ENCODE measurements at places on chromosomes 4 and X.

GRCh38 chrX:38929966-38930421, 128.7 kb downstream of the MID1IP1 start:
- DNase-seq, result peak; percentile 77

GRCh38 chr4:107721436-107722100, 1.5 kb upstream of the PAPSS1 start:
- no peak for DNase-seq

GRCh38 chr4:39846705-39847104, 131.0 kb downstream of the PDS5A start:
- DNase-seq, result no peak

DNA sequence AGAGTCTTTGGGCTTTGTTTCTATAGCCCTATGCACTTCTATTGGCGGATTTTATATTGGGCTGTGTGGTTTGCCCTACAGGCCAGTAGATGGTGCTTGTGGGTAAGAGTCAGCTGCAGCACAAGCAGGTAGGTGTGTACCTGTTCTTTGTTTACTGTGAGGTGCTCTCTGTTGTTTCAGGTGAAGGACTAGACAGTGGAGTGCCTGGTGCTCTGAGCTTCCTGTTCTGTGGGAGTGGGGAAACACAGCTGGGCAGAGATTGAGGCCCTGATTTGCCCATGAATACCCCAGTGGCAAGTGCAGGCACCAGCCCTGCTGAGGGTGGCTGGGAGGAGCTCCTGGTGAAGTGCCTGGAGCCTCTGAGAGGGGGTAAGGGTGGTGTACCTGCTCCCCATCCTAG, 26.3 kb upstream of the UCP1 start:
- peak; percentile 63 for DNase-seq

GRCh38 chr4:16646459-16646858, 252.0 kb downstream of the LDB2 start:
- no peak for DNase-seq

- no peak for DNase-seq
These were observed 129.3 kb downstream of the CPEB2 start for GRCh38 chr4:15131551-15131950.

GRCh38 chrX:45622538-45622937, 421.9 kb upstream of the DIPK2B start:
- peak; percentile 26 for DNase-seq

- no peak for DNase-seq
These were observed 100.7 kb upstream of the ZDHHC15 start for GRCh38 chrX:75623535-75623934.

DNA sequence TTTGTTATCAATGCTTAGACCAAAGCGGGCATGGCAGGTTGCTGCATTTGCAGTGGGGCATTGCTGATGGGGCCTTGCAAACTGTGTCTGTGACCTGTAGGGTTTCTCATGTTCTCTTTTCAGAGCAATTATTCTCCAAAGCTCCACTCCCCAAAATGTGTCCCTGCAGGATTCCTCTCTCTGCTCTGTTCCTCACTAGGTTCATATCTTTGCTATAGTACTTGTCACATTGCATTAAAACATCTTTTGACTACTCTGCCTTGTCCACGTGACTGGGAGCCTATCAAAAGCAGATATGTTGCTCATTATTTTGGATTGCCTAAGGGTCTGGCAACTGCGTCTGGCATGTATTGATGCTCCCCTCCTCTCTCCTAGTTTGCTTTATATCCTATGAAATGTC, 177.7 kb upstream of the MID1 start:
- DNase-seq, result no peak
